ENCODE measurements at places on chromosomes 3 and 15.
A peak's percentile ranks its signal among the peaks of the same experiment; 100 is the strongest.

DNA sequence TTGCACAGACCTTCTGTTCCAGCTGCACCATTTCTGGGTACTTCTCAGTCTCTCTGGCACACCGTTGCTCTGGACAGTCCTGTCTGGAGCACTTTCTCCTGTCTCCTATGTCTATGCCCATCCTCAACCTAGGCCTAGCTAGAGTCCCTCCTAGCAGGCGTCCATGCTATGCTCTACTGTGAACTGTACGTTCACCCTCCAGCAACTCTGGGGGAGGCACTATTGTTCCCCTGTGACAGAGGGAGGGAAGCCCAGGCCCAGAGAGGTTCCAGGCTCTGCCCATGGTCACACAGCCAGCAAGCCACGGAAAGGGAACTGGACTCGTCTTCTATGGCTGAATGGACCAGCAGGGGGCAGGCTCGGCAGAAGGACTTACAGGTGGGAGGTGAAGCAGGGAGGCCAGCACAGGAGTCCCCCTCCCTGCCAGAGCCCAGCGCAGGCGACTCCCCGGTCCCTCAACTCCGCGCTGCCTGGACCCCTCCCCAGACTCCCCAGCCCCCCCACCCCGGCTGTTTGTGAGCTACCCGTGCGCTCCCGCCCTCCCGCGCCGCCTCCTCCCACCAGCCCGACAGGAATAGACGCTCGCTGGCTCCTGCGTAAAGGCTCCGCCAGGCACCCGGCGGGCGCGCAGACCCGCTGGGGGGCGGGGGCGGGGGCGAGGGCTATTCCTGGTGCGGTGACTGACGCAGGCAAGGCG lies 1.7 kb upstream of the LINGO1 start:
- peak; percentile 58 for DNase-seq

DNA sequence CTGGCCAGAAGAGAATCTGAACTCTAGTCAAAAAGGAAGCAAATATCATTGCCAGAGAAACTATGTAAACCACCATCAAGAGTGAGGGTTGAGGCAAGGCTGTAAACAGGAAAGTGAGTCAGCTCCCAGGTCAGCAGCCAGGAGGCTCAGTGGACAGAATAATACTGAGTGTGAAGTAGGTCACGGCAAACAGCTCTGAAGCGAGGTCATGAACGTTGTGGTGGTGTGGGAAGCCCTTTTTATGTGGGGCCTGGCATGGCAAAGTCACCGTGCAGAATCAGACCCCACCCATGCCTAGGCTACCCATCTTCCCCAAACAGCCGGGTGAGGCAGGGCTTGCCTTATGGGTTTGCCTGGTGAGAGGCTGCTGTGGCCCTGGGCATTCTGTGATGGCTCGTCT lies 43.9 kb downstream of the THBS1 start:
- peak; percentile 9 for DNase-seq

DNA sequence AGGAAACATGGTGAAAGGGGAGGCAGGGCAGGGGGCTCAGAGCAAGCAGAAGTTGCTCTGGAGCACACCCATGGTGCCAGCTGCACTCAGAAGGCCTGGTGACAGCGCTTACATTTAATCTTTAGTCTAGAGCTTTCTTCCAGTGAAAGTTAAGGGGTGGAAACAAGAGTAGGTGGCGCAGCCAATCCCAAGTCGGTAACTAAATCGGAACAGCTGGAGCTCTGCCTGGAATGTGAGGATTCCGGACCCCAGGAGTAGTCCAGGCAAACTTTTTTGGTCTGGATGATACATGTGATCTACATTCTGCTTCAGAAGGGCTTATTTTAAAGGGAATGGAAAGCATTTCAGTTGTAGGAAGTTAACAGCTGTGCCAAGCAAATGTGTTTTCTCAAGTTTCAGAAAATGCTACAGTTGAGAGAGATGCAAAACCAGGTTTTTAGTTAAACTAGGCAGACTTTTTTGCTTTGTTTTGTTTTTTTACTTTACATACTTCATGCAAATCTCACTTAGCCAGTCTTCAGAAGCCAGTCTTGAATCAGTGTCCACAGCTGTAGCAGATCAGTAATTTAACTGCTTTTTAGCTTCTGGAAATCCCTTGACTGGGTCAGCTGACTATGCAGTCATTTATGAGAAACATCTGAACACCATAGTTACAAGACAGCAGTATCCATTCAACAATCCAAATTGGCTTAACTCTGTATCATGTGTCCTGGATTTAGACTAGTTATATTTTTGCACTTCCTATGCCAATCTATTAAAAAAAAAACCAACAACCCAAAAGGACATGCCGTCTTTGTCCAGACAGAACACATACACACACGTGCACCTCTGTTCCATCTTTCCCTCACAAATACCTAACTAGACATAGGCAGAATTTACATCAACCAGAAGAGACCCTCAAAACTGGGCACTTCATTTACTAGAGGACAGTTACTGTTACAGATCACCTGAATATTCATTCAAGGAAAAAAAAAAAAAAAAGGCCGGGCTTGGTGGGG lies 33.2 kb downstream of the ZNF106 start:
- DNase-seq, result peak; percentile 53

DNA sequence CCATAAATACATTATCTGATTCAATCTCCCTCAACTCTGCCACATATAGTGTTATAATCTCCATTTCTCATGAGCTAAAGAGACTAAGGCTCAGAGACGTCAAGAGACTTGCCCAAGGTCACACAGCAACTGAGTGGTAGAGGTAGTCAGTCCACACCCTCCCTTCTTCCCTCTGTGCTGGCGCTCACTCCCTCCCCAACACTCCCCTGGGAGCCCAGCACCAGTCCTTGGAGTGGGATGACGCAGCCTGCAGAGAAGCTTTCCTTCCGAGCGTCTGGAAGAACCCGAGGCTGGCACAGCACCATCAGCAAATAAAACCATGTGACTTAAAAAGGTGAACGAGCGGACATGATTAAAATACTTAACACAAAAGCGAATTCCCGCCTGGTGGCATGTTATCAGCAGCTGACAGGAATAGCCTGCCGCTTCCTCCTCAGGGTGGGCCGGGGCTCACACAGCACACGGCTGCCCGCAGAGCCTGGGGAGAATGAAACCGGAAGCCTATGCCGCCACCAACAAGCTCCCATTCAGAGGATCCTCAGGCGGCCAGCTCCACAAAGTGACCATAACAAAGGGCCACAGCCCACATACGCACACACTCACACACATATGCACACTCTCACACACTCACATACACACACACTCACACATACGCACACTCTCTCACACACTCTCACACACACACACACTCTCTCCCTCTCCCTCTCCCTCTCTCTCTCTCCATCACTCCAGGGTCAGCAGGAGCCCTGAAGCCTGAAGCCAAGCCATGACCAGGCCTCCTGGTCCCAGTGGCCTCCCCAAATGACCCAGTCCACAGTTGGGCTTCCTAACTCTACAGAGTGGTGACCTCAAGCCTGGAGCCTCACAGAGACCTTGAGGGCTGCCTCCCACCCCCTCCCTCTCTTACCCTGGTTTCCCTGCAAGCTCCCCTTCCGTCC lies 120.5 kb downstream of the XXYLT1 start:
- peak; percentile 63 for DNase-seq

DNA sequence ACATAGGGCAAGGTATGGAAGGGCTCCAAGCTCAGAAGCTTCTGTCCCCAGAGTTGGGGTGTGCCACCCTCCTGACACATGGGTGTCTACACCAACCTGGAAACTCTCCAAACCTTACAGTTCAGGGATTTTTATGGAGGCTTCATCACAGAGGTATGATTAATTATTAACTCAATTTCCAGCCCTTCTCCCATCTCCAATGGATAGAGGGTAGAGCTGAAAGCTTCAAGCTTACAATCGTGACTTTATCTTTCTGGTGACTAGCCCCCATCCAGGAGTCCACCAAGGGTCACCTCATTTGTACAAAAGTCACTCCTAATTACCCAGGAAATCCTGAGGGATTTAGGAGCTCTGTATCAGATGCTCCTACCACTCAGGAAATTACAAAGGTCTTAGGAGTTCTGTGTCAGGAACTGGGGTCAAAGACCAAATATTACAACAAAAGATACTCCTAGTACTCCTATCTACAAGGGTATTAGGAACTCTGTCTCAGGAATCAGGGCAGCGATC lies 62.7 kb downstream of the TFDP2 start:
- DNase-seq, result no peak

DNA sequence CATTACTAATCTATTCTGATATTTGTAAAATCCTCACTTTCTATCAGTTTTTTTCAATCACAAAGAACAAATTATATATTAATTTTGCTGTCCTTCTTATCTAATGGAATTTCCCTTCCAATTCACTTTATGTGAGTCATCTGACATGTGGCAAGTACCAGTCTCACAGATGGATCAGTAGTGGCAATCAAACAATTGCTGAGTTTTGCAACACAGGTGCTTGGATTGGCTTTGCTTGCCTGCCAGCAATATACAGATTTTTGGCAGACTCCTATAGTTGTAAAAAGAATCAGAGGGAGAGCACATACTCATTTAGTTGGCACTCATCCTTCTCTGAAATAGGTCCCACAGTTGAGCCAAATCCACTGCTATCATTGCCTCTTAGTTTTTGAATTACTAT lies 83.7 kb downstream of the BCHE start:
- DNase-seq, result no peak

GRCh38 chr3:170585008-170585936 lies 603 bp downstream of the SLC7A14 start:
- no peak for DNase-seq

- peak; percentile 87 for DNase-seq
These were observed 8.7 kb downstream of the CD86 start for GRCh38 chr3:122063908-122064307.

DNA sequence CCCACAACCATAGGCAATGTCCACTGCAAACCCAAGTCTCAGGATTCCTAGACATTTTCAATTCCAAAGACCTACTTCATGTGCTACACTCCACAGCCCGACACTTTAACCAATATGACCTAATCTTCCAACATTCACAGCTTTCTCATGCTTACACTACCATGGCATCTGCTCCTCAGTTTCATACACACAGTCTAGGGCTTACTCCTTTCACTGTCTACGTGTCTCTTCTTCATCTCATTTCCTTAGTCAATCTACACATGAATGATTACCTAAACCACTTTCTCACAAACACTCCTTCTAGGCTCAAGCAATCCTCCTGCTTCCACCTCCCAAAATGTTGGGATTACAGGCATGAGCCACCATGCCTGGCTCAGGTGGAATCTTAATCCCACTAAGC lies 106.3 kb downstream of the STAG1 start:
- DNase-seq, result no peak

GRCh38 chr3:135869439-135870105 lies 96.0 kb upstream of the PPP2R3A start:
- no peak for DNase-seq
